ENCODE measurements at places on chromosomes 11 and 22. TPM values are rescaled to one million over a fixed set of nuclear protein-coding genes. Genes with fewer than 3 reads are reported as not detected.

Gene APOC3
- total RNA-seq: not detected

Gene CYB5R2
- 2.5 TPM for total RNA-seq

Gene OR52B2
- 0.36 TPM for total RNA-seq

Gene WNT7B
- total RNA-seq: 39.7 TPM

Gene GSTT2B
- 0.36 TPM for total RNA-seq

Gene KCNJ1
- total RNA-seq: not detected

Gene BCR
- total RNA-seq: 57.5 TPM

Gene IL18BP
- 5.9 TPM for total RNA-seq

Gene ANO9
- not detected for total RNA-seq

Gene SERPIND1
- 3.2 TPM for total RNA-seq

Gene LSP1
- 0.82 TPM for total RNA-seq
